GM12864 (cell line): ENCODE measurements at places on chromosomes 7 and 10.

DNA sequence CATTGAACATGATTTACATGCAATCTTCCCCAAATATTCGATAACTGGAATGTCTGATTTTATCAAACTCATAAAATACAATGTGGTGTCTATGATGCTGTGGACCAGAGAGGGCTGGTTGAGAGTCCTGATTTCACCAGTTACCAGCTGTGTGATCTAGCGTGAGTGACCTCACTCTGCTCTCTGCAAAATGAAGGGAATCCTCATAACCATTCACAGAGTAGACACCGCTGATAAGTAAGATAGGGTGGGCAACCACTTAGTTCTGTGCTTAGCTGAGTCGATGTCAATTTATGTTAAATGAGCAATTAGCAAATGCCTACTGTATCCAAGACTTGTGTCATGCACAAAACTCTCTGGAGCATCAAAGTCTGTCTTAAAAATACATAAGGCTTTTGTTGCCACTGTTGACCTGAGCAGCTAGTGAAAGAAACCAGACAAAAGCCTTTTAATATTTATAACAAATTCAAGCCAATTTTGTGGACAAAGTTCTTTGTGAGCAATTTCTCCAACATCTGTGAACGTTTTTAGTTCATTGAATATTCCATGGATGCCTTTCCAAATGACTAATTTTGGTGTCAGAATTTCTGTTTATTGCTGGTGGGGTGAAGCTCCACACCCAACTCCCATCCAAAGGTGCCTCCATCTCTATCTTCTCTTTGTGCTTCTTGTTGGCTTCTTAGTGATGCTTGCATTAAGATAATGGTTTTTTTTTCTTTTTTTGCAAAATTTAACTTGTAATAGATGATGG lies 314.2 kb downstream of the ADRA2A start:
- no peak for DNase-seq

GRCh38 chr7:34160261-34160752 lies 255.0 kb downstream of the BMPER start:
- DNase-seq: no peak

DNA sequence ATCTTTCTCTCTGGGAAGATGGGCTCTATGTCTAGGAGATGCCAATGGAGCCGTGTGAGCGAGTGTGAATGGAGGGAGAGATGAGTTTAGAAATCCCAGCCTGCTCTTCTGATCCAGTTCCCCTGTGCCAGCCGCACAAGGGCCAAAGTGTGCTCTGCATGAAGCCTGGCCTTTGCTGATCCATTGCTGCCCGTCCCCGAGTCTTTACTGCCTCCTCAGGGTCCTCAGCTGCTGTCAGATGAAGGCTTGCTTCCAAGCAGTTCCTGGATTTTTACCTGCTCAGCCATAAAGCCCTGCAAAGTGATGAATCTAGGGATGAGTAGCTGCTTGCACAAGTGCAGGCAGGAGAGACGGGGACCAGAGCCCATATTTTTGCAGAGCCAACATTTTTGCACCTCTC lies 115.9 kb downstream of the ZMIZ1 start:
- DNase-seq: no peak

DNA sequence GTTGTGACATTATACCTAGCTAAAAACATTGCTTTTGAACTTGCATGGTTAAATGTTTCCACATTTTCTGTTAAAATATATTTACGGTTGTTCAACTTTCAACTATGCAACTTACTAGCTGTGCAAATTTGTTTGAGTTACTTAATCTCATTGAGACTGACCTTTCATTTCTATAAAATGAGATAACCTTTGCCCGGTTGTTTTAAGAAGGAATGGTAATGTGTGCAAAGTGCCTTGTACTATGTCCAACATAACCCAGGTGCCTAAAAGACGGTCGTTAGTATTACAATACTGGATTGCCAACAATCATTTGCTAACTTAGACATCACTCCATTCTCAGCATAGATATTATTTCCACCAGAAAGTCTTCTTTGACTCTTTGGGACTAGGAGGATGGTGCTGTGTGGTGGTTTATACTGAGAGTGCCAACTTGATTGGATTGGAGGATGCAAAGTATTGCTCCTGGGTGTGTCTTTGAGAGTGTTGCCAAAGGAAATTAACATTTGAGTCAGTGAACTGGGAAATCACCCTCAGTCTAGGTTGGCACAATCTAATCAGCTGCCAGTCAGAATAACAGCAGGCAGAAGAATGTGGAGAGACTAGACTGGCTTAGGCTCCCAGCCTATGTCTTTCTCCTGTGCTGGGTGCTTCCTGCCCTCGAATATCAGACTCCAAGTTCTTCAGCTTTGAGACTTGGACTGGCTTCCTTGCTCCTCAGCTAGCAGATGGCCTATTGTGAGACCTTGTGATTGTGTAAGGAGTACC lies 85.2 kb upstream of the PDSS1 start:
- DNase-seq: no peak

- no peak for DNase-seq
Measured at GRCh38 chr7:100589341-100589947, 3.3 kb downstream of the FBXO24 start.

DNA sequence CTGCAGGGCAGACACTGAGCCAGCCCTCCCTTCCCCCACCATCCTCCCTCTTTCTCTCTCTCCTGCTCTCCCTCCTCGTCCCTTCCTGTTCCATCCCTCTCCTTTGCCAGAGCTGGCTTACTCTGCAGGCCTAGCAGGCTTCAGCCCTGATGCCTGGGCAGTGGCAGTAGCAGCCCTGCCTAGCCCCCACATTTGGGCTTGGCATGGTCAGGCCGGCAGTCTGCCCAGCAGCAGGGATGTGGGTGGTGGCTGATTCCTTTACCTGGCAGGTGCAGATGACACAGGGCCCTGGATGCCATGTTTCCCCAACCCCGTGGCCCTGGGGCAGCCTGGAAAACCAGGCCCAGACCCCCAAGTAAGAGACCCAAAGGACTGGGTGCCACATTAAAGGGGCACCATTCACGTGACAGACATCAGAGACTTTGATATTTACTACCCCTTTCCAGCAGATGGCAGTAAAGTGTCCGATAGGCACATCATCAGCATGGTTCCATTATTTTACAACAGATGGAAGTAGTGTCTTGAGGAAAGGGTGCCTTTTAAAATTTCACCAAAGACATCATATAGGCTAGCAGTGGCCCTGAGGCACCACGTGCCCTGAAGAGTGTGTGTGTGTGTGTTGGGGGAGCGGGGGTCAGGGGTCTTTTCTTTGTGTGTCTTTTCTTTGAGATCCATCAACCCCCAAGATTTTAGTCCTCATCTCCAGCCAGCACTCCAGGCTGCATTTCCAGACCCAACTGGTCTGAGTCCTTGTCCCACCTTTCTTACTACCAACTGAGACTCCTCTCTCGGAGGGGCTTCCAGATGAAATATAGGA lies 5.9 kb downstream of the KCP start:
- DNase-seq: peak; percentile 37

DNA sequence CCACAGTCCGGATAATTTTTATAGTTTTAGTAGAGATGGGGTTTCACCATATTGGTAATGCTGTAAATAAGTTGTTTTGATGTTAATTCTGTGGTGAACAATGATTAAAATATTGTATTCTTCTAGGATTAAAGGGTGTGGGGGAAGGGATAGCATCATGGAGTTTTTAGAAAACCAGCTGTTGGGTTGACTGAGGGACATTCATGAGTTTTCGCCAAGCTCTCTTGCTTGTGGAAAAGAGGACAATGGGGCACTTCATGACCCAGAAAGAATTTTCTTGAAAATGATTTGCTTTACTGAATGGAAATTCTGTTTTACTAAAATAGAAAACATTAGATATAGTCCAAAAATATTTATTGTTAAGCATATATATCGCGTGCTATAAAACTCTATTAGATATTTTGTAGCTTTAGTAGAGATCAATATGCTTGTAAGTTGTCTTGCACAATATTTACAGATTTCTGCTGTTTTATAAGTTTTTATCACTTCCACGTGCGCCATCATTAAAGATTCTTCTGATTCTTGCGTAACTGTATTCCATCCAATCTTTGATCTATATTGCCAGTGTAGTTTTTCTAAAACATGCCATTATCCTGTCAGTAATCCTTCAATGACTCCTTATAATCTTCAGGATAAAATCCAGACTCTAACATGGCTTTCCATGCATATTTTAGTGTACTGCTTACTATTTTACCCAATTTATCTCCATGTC lies 41.8 kb downstream of the LCOR start:
- no peak for DNase-seq

DNA sequence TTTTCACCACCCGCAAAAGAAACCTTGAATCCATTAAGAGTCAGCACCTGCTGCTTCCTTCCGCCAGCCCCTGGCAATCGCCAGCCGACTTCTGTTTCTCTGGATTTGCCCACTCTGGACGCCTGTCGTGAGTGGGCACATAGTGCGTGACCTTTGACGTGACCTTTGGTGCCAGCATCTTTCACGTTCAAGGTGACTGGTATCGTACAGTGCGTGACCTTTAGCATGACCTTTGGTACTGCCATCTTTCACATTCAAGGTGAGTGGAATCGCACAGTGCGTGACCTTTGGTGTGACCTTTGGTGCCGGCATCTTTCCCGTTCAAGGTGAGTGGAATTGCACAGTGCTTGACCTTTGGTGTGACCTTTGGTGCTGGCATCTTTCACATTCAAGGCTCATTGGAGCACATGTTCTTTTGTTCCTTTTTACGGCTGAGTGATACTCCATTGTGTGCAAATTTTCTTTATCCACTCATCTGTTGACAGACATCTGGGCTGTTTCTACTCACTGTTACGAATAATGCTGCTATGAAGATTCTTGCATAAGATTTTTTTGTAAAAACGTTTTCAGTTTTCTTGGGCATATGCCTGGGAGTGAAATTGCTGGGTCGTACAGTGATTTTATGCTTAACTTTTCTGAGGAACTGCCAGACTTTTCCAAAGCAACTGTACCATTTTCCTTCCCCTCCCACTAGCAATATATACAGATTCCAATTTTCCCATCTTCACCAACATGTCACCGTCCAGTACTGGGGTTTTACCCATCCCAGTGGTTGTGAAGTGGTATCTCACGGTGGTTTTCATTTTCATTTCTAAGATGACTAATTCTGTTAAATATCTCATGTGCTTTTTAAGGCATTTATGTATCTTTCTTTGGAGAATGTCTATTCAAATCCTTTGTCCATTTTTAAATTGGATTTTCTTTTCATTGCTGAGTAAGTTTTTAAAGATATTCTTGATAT lies 145.3 kb downstream of the DIP2C start:
- DNase-seq: no peak

DNA sequence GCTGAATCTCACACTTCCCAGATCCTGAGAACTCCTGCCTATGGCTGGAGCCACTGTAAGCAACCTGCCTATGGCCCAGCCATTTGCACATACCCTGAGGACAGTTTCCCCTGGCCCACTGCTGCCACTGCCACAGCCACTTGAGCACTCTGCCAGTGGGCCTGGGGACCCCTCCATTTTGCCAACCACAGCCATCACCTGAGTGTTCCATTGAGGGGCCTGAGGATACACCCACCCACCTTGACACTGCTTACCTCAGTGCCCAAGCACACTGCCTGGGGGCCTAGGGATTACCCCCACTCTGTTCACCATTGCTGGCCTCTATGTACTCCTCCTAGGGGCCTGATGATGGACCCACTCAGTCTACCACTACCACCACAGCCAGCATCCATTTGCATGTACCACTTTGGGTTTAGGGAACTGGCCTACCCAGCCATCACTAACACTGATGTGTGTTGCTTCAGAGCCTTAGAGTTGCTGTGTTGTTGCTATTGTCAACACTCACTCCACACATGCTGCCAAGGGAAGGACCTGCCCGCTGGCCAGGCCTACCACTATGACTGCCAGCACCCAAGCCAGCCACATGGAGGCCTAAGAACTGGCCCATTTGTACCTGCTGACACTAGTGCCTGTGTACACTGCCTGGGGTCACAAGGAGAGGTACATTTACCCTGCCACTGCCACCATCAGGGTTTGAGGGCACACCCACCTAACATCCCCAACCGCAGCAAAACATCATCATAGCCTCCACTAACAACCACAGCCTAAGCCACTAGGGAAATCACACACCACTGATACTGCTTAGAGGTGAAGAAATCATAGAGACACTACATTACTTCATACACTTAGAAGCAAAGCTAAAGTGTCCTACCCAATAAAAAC lies 45.9 kb upstream of the ANTXRL start:
- DNase-seq: no peak

DNA sequence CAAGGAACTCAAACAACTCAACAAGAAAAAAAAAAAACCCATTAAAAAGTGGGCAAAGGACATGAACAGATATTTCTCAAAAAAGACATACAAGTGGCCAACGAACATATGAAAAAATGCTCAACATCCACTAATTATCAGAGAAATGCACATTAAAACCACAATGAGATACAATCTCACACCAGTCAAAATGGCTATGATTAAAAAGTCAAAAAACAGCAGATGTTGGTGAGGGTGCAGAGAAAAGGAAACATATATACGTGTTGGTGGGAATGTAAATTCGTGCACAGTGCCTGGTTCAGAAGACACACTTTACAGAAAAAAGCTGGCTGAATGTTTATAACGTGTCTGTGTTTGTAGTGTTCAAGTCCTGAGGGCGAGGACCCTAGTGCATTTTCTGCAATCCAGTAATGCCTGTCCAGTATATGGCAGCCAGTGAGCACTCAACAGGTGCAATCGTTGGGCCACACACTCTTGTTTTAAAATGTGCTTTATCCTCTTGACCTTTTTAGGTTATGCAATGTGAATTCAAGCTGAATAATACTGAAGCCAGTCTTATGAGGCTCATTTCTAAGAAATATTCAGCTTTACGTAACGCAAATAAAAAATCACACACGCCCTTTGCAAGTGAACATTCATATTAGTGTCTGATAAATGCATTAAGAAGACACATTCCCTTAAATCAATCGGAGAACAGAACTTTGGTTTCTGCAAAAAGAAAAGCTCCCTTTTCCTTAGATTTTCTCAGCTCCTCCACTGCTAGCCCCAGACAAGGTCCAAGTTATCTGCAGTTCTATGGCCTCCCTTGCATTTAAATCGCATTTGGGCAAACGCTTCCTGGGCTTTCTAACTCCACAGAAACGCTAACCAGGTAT lies 813 bp upstream of the MTURN start:
- no peak for DNase-seq

GRCh38 chr7:147235645-147236382 lies 1119.2 kb downstream of the CNTNAP2 start:
- no peak for DNase-seq

- no peak for DNase-seq
Measured at GRCh38 chr10:75778665-75779064, 347.2 kb downstream of the LRMDA start.
